Activated naive CD4-positive, alpha-beta T cell treated with anti-CD3 and anti-CD28 coated beads for 36 hours (primary cell): ENCODE measurements at places on chromosomes 4 and X.

GRCh38 chr4:74362347-74362746 is 2.6 kb upstream of the EREG start:
- no peak for DNase-seq

DNA sequence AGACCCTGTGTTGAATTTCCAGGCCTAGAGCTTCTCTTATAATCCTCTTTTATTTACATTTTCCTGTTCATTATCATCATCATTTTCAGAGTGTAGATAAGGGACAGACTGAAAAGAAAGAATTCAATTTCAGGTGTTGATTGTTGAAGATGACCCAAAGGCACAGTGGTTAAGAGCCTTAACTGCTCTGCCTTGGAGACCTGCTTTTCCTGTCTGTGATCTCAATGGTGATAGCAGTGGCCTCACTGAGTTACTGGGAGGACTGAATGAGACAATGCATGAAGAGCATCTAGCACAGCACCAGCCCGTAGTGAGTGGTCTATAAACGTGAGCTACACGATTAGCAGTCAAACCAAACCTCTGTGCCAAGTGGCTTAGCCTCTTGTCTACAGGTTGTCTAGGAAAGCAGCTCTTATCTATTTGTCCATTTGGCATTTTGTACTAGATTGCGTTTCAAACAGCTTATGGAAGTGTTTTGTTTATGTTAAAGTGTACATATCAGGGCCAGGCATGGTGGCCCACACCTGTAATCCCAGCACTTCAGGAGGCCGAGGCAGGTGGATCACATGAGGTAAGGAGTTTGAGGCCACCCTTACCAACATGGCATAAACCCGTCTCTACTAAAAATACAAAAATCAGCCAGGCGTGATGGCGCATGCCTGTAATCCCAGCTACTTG is 41.5 kb downstream of the SETD7 start:
- no peak for DNase-seq

DNA sequence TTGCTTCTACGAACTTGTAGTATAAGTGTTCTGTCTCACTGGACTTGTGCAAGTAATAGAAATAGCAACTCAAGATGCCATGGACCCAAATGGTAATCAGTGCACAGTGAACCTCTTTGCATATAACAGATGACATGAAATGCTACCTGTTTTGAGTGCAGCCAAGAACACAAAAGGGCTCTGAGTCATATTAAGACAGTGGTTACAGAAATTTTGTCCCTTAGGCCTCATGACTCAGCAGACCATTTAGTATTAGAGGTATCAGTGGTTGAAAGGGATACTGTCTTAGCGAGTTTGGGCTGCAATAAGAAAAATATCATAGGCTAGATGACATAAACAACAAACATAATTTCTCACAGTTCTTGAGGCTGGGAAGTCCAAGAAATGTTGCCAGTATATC is 502.9 kb upstream of the PCDH10 start:
- no peak for DNase-seq

GRCh38 chrX:120380699-120381098 is 18.8 kb downstream of the ATP1B4 start:
- peak; percentile 44 for DNase-seq

- DNase-seq, result no peak
Measured at GRCh38 chr4:52982946-52983340, 120.8 kb downstream of the RASL11B start.

- no peak for DNase-seq
Measured at GRCh38 chrX:130877892-130878341, 25.1 kb downstream of the ENOX2 start.

DNA sequence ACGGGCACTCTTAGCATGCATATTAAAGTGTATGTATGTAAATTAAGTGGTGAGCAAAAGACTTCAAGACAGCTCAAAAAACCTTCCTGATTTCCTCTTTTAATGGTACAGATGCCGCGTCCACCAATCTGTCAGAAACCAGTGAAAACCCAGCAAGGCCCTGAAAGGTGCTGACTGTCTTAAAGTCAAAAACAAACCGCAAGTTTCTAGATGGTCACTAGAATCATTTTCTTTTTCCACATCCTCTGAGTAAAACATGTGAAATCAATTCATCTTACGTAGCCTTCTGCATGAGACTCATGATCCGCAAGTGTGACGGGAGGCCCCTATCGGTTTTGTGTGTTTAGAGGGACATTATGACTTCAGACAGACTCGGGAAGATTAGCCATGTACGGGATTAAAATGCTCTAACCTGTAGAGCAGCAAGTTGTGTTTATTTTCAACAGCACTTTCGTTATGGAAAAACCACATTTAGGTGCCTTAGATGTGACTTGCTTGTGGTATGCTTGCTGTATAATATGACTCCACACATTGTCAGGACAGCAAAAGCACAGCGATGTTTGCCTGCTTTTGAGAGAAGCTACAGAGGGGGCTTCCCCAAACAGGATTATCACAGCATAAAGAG is 88.2 kb upstream of the STS start:
- DNase-seq, result peak; percentile 41

- DNase-seq, result no peak
Measured at GRCh38 chr4:99349338-99349737, 3.2 kb downstream of the ADH1C start.

- DNase-seq, result no peak
Measured at GRCh38 chrX:124862301-124862700, 457.4 kb upstream of the TEX13C start.

- DNase-seq, result no peak
Measured at GRCh38 chr4:15398001-15398400, 29.8 kb upstream of the C1QTNF7 start.

DNA sequence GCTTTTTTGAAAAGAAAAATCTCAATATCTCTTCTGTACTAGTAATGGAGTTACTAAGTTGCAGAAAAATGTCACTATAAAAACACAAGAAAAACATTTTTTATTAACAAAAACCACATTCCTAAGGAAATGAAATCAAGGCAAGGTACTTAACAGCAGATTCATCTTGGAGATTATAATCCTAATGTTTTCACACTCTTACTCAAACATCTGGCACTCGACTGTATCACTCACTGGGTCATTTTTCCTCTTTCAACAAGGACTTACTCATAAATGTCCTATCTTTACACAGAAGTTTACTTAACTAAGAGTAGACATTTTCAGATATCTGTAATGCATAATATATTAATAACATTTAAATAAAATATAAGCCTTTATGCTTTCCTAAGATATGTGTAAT is 216.6 kb downstream of the NR3C2 start:
- no peak for DNase-seq

DNA sequence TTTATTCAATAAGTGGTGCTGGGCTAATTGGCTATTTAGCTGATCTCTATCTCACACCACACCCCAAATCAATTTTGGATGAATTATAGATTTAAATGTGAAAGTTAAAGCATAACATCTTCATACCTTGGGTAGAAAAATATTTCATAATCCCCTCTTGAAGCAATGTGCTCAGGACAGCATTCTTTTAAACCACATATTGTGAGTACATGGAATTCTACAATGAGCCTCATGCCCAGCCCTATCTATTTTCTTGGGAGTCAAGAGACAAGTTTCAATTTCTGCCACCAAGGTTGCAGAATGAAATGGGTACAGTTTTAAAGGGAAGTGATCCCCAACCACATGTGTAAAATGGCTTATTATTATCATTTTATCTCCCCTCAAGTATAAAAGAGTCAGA is 30.6 kb upstream of the GPRIN3 start:
- no peak for DNase-seq

- DNase-seq, result no peak
Measured at GRCh38 chr4:212438-213188, 88.3 kb downstream of the ZNF718 start.

- DNase-seq, result no peak
Measured at GRCh38 chr4:133084421-133084820, 64.7 kb upstream of the PCDH10 start.

DNA sequence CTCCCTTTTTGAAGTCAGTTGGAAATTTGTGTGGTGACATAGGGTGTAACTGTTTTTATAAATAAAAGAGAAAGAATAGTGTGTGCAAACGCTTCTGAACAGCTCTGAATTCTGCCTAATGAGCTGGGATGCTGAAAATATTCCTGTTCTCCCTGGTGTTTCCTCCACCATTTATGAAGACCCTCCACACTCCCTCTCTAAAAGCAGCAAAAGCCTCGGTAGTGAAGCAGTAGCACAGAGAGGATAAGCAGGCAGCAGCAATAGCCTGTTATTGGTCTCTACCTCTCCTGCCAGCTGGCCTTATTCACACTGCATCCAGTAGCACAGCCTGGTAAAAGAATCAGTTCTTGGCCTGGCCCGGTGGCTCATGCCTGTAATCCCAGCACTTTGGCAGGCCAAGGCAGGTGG is 406.1 kb downstream of the IQCM start:
- no peak for DNase-seq

GRCh38 chr4:110064295-110064694 is 134.1 kb downstream of the ELOVL6 start:
- DNase-seq, result no peak

GRCh38 chrX:148541584-148541940 is 41.1 kb downstream of the AFF2 start:
- no peak for DNase-seq

GRCh38 chr4:139825523-139826014 is 159.9 kb downstream of the MGST2 start:
- DNase-seq, result no peak

DNA sequence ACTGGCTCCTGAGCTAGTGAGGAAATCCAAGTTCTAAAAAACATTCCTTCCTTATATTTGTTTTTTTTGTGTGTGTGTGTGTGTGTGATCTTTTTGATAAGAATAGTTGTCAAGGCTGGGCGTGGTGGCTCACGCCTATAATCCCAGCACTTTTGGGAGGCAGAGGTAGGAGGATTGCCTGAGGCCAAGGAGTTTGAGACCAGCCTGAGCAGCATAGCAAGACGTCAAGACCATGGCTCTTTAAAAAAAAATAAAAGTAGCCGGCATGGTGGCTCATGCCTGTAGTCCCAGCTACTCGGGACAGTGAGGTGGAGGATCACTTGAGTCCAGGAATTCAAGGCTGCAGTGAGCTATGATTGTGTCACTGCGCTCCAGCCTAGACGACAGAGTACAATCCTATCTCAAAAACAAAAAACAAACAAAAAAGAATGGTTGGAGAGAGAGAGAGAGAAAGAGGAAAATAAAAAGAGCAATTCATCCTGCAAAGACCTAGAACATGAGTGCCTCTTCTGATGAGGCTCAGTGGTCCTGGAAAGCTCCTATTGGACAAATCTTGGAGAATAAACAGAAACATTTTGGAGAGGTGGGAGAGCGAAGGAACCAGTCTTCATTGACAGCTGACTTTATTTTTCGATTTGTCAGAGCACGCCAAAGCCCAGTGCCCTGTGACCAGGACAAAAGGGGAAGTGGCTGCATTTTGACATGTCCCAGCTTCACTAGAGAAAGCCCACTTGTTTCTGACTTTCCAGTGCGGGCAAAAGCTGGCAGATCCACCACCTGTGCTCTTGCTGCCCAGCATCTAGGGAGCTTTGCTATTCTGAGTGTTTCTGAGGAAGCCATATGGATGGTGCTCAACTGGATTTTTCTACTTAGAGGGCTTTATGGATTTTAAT is 244.7 kb downstream of the PALLD start:
- no peak for DNase-seq

GRCh38 chrX:115226929-115227328 is 7.0 kb downstream of the LRCH2 start:
- DNase-seq, result no peak

GRCh38 chr4:114527637-114528036 is 71.0 kb upstream of the UGT8 start:
- DNase-seq, result no peak

DNA sequence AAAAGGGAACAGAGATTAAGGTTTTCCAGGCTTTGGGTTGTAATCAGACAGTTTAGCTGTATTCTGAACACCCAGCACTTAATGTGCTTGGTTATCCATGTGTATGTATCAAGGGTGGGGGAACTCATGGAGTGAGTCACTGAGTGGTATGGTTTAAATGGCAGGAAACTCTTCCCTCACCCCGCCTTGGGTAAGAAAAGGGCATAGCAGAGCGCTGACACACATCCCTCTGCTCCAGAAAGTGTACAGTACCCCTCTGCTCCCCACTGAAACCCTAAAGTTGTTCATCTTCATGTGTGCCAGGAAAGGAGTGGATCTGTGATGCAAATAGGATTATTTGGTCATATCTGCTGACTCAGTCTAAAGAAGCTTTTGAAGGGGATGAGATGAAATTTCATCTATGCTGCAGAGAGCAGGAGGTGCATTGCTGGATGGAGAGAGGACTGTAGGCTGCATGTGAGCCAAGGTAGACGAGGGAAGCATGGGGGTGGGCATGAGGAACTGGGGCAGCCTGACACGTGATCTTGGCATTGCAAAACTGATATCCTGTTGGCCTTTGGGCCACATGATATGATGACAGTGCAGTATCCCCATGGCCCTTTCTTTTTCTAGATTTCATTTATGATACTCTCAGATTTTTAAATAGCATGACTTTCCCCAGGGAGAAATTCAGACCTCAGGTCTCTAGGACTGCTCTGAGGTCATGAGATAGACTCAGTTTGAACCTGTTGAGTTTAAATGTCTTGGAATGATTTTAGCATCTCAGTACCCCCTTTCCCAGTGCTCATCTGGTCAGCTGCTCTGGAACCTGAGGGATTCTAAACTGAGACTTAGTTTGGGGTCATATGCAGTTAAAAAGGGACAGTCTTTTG is 84.8 kb downstream of the TMEM164 start:
- peak; percentile 21 for DNase-seq

GRCh38 chr4:144754562-144755410 is 108.8 kb downstream of the HHIP start:
- DNase-seq, result no peak

GRCh38 chr4:63211776-63212479 is 1197.3 kb downstream of the TECRL start:
- no peak for DNase-seq

GRCh38 chr4:110808351-110808878 is 185.5 kb upstream of the PITX2 start:
- DNase-seq, result no peak

- DNase-seq, result no peak
Measured at GRCh38 chrX:45187731-45188130, 12.9 kb downstream of the DIPK2B start.

- DNase-seq, result no peak
Measured at GRCh38 chrX:151174581-151175282, 1.7 kb upstream of the GPR50 start.

DNA sequence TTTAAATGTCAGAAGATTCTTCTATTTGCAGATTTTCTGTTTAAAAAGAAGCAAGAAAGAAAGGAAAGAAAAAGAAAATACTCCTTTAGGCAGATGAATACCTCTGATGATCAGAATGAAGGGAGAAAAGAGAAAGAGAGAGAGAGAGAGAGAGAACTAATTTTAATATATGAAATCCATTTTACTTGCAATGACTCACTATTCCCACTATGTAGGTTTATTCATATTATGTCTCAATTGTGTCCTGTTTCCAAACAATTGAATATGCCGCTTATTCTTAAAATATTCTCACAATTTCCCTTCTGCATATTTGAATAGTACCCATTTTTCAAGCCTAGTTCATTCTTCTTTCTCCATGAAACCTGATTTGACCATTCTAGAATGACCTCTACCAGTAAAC is 11.7 kb downstream of the MEPE start:
- no peak for DNase-seq

GRCh38 chr4:8695237-8696219 is 103.0 kb downstream of the CPZ start:
- DNase-seq, result no peak

- DNase-seq, result no peak
Measured at GRCh38 chr4:3226467-3226866, 22.5 kb upstream of the MSANTD1 start.

GRCh38 chr4:189202182-189202868 is 738.3 kb upstream of the FRG1 start:
- peak; percentile 29 for DNase-seq

GRCh38 chr4:174349156-174349555 is 65.4 kb downstream of the CEP44 start:
- DNase-seq, result no peak
